ENCODE measurements at places on chromosomes 1 and 21.

GRCh38 chr1:42358791-42359190, 21.8 kb upstream of the RIMKLA start:
- no peak for DNase-seq

DNA sequence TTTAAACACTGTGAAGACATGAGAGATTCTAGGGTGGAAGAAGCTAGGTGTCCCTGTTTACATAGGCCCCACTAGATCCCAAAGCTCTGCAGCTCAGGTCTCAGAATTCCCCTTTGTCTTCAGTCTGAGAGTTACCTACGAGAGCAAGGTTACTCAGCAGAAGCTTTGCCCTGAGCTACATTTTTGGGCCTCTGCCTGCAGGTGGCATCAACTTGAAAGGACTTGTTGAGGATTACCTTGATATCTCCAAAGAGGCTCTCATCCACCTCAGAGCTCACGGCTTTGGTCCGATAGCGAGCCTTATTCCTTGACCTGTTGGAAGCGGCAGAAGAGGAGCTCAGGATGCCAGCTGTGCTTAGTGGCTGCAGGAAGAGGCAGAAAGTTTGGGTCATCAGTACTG, 7.0 kb downstream of the CFAP45 start:
- no peak for DNase-seq

- DNase-seq, result no peak
Observed at GRCh38 chr21:27477296-27477695, 510.4 kb upstream of the ADAMTS5 start.

- no peak for DNase-seq
Observed at GRCh38 chr1:206754011-206754410, 16.6 kb upstream of the IL19 start.

DNA sequence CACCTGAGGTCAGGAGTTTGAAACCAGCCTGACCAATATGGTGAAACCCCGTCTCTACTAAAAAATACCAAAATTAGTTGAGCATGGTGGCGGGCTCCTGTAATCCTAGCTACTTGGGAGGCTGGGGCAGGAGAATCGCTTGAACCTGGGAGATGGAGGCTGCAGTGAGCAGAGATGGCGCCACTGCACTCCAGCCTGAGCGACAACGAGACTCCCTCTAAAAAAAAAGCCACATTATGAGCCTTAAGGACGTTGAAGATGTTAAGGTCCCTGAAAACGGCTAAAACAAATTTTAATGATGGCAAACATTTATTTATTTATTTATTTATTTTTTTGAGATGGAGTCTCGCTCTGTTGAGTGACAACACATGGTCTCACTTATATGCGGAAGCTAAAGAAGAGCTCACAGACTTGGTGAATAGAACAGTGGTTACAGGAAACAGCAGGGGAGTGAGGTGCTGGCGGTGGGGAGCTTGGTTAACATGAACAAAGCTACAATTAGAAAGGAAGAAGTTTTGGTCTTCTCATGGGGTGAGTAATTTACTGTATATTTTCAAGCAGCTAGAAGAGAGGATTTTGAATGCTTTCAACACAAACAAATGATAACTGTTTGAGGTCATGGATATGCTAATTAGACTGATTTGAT, 47.1 kb downstream of the TCP10L start:
- DNase-seq, result no peak

GRCh38 chr1:70864302-70864701, 183.3 kb downstream of the PTGER3 start:
- no peak for DNase-seq

GRCh38 chr1:172144445-172145061, 275.9 kb upstream of the C1orf105 start:
- DNase-seq, result no peak

DNA sequence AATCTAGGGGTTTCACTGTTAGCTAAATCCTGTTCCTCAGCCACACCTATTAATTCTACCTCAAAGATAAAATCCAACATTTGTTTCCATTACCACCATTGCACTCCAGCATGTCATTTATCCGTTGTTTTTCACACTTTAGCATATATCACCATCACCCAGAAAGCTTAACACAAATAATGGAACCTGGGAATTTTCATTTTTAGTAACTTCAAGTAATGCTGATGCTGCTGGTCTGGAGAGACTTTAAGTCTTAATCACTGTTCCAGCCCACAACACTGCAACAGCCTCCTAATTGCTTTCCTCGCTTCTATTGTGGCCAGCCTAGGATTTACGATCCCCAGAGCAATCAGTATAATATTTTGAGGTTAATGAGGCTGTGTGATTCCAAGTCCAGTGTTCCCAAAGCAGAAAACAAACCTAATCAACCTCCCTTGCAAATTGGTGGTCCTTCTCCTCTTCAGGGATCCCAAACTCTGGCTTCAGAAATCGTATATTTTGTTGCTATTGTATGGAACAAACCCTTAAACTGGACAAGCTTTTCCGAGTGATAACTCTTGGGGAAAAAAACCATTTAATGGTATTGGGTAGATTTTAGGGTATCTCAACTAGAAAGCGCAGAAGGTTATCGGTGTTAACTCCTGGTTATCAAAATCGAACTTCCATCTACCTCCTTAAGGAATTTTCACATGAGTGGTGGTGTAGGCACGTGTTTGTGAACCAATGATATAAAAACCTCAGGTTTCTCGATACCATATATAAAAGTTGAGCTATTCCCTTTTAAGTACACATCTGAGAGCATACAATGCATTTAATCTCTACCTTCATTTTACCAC, 50.0 kb upstream of the BOLA1 start:
- no peak for DNase-seq

All from stimulated activated CD4-positive, alpha-beta T cell treated with anti-CD3 and anti-CD28 coated beads, Interleukin-4, amount 100 ng/mL, for 1 hour (primary cell).